T-helper 22 cell (primary cell): ENCODE measurements at places on chromosomes 16 and 17.

DNA sequence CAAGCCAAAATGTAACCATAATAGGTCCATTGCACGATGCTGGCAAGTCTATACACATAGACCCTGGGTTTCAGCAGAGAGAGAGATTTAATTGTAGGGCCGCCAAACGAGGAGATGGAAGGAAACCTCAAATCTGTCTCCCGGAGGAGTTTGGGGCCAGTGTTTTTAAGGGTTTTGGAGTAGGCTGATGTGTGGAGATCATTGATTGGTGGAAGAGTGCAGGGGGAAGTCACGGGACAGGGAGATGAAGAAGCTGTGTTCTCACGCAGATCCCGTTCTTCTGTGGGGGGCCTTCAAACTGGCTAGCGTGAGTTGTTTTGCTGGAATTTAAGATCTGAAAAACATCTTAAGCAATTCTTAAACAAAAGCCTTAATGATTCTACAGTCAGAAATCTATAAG lies 84.8 kb downstream of the KATNIP start:
- no peak for DNase-seq

- no peak for DNase-seq
Measured at GRCh38 chr17:43536236-43536992, 9.7 kb downstream of the ETV4 start.

- no peak for DNase-seq
Measured at GRCh38 chr16:52535076-52535475, 11.9 kb downstream of the TOX3 start.

- DNase-seq, result no peak
Measured at GRCh38 chr17:52138350-52138749, 20.2 kb downstream of the CA10 start.

- DNase-seq, result no peak
Measured at GRCh38 chr16:85083051-85083639, 29.1 kb downstream of the CIBAR2 start.

GRCh38 chr17:68296217-68297191 lies 5.2 kb downstream of the ARSG start:
- DNase-seq, result peak; percentile 62

DNA sequence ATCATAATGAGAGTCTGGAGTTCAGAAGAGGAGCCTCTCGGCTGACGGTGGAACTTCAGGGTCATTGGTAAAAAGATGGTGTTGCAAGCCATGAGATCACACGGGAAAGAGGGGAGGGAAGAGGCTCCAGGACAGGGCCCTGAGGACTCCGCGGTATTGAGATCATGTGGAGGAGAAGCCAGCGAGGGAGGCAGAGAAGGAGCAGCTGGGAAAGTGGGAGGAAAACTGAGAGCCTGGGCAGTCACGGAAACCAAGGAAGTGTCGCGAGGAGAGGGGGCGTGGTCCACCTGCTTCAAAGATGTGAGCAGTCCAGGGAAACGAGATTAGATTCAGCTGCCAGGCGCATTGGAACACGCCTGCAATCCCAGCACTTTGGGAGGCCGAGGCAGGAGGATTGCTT lies 27.7 kb upstream of the SBK1 start:
- no peak for DNase-seq

GRCh38 chr16:4113358-4114256 lies 2.6 kb downstream of the ADCY9 start:
- DNase-seq, result no peak

GRCh38 chr17:28514561-28515002 lies 8.4 kb downstream of the FOXN1 start:
- DNase-seq, result no peak

DNA sequence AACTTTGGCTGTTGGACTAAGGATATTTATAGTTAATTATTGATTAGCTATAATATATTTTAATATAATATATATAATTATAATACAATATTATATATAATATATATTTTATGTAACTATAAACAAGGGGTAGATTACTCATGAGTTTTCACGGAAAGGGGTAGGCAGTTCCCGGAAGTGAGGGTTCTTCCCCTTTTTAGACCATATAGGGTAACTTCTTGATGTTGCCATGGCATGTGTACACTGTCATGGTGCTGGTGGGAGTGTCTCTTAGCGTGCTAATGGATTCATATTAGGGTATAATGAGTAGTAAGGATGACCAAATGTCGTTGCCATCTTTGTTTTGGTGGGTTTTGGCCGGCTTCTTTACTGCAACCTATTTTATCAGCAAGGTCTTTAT lies 315.6 kb downstream of the WWOX start:
- DNase-seq, result no peak

DNA sequence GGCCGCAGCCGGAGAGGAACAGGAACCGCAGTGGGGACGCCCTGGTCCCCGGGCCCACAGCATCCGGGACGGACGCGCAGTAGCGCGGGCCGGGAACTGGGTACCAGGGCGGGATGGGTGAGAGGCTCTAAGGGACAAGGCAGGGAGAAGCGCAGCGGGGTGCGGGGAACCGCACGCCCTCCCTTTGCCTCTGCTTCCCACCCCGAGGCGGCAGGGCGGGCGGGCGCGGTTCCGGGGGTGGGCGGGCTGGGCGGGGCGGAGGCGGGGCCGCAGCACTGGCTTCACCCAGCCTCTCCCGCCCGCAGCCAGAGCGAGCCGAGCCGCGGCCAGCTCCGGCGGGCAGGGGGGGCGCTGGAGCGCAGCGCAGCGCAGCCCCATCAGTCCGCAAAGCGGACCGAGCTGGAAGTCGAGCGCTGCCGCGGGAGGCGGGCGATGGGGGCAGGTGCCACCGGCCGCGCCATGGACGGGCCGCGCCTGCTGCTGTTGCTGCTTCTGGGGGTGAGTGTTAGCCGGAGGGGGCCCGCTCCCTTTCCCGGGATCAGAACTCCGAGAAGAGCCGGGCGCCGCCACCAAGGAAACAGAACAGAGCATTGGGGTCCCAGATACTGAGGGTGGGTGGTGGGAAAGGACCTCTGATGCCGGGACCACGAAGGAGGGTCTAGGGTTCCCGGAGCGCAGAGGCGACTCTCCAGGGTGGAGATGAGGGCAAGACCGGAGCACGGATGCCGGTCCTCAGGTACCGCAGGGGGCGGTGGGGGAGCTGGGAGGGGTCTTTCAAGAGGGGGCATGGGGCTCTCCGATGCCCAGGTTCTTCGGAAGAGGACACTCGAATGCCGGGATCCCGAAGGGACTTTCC lies at the start of gene NGFR:
Gene NGFR, plus strand, starts transcription at position 308 of the 856 bp plus-strand sequence. Its CDS starts 125 bp downstream, at position 433.
- DNase-seq, result peak; percentile 30

DNA sequence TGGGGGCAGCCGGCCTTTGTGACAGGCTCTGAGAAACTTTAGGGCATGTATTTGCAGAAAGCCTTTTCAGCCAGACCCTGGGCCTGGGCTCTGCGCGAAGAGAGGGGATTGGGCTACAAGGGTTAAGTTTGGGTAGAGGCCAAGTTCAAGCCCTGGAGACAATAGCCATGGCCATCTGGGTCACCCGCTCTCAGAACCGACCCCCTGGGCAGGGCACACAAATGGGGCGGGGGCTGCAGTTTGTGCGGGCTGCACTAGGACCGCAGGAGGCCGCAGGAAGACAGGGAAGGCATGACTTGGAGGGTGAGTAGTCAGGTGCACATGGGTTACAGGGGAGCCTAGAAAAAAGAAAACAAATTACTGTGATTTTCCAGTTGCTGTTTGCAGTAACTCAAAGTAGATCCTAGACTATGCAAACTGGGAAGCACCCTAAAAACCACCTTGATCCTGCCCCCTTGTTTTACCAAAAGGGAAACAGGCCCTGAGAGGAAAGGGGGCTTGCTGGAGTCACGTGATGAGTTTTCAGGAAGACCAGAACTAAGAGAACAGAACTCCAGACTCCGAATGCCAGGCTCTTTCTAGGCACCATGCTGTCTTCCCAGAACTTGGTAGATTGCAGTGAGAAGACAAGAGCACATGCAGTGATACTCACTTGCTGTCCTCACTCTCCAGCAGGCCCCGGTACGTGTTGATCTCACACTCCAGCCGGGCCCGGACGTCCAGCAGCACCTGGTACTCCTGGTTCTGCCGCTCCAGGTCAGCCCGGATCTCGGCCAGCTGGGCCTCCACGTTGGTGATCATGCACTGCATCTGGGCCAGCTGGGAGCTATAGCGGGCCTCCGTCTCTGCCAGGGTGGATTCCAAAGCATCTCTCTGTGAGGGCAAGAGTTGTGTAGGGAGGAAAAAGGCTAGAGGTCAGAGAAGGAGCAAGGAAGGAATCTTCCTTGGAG lies 3.8 kb downstream of the KRT35 start:
- no peak for DNase-seq
